ENCODE measurements at places on chromosomes 5 and 9. TPM values are rescaled to one million over a fixed set of nuclear protein-coding genes. Genes with fewer than 3 reads are reported as not detected.
A peak's percentile ranks its signal among the peaks of the same experiment; 100 is the strongest.

SPACA9 gene
- total RNA-seq = 2.4 TPM

GRCh38 chr5:94855543-94855942 lies 237.1 kb downstream of the SLF1 start:
- no peak for DNase-seq

- no peak for DNase-seq
These were observed 1104.4 kb upstream of the SEMA6A start for GRCh38 chr5:117679046-117679445.

GRCh38 chr5:94793113-94793815 lies 174.8 kb downstream of the SLF1 start:
- no peak for DNase-seq

CTNND2 gene
- total RNA-seq = 1.2 TPM

GRM6 gene
- not detected for total RNA-seq

TSSK1B gene
- not detected for total RNA-seq

GRCh38 chr5:80656425-80656824 lies 1.6 kb upstream of the DHFR start:
- DNase-seq = no peak

- no peak for DNase-seq
These were observed 103.3 kb downstream of the SVEP1 start for GRCh38 chr9:110476251-110476650.

NR5A1 gene
- total RNA-seq = not detected

- no peak for DNase-seq
These were observed 67.1 kb downstream of the GRAMD2B start for GRCh38 chr5:126490167-126490940.

SLC27A6 gene
- 16.8 TPM for total RNA-seq

- DNase-seq = no peak
These were observed 12.6 kb downstream of the FAM78A start for GRCh38 chr9:131263701-131264100.

DNA sequence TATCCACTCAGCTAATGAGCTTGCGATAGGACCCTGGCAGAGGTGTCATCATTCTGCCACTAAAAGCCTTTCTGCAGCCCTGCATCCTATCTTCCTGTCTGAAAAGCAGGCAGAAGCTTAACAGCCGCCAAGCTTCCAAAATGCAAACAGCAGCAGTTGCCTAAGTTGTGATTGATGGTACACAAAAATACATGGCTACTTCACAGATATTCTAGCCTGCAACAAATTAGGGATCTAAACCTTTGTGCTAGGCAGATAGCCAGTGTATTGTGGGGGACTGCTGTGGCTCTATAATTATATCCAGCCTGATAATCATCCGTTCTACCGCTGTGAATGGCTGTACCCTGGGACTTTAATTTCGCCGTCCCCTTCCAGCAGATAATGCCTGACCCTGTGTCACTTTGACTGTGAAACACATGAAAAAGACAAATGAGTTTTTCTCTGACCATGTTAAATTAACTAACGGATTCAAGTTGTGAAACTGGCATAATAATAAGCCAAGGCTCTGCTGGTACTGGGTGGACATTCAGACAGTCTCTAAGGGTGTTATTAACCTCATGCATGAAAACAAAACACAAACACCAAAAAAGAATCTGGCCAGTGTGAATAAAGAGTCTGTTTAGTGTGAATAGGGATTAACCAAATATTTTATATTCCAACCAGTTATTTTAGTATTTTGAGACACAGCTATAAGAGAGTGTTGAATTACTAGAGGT lies 45.9 kb downstream of the SEMA6A start:
- DNase-seq = no peak

GRCh38 chr9:88992556-88992955 lies 1.3 kb downstream of the S1PR3 start:
- peak; percentile 13 for DNase-seq

- DNase-seq = no peak
These were observed 98.7 kb downstream of the DROSHA start for GRCh38 chr5:31433229-31433628.

GRCh38 chr5:131525805-131526204 lies 109.2 kb downstream of the RAPGEF6 start:
- DNase-seq = no peak

OR1Q1 gene
- total RNA-seq = not detected

DNA sequence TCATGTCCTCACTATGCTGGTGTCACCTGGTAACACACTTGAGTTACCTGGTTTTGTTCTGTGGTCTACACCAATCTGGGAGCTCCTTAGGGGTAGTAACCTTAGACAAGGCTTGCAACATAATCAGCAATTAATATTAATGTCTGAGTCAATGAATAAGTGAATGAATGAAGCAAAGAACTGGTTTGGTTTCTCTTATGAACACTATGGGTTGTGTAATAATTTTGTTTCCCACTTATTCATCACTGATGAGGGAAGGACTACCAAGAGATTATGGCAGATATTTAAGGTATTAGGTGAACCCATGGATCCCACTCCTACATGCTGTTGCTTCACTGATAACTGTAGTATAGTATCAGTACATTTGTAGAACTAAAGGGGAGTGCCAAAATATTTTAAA lies 116.0 kb downstream of the SLC12A2 start:
- no peak for DNase-seq

DNA sequence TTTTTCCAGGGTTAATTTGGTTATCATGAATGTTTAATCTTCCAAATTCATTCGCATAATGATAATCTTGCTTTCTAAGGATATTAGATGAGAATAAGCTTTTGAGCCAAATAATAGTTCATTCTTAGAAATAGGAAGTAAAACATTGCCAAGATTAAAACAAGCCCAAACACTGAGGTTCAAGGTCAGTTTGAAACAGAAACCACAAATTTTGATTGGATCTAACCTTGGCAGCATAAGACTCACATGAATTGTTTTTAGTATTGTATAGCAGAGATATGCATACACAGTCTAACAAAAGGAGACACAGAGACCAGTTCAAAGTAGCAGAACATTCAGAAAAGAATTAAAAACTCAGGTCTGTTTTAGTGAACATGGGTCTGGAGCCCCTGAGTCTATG lies 43.4 kb upstream of the VCAN start:
- no peak for DNase-seq

ENTREP1 gene
- total RNA-seq = 0.59 TPM

GRCh38 chr5:11622785-11623184 lies 281.5 kb downstream of the CTNND2 start:
- DNase-seq = no peak

GRCh38 chr9:69951411-69951810 lies 92.2 kb upstream of the MAMDC2 start:
- DNase-seq = no peak

TEX48 gene
- total RNA-seq = not detected

DNA sequence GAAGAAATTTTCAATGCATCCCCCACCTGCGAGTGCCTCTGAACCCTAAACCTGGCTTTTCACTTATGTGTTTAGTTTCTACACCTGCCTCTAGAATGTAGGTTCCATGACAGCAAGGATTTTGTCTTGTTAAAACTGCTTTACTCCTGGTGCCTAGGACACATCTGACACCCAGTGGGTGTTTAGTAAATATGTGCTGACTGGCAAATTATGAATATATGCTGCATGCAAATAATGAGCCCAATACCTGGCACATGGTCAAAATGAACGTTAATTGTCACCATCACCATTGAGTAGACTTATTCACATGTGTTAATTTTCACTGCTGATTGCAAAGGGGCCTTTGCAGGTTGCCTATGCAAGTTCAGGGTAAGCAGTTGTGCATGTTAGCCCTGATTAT lies 249.9 kb upstream of the WWC1 start:
- no peak for DNase-seq

- DNase-seq = no peak
These were observed 28.9 kb upstream of the COL5A1 start for GRCh38 chr9:134612715-134613114.

DNA sequence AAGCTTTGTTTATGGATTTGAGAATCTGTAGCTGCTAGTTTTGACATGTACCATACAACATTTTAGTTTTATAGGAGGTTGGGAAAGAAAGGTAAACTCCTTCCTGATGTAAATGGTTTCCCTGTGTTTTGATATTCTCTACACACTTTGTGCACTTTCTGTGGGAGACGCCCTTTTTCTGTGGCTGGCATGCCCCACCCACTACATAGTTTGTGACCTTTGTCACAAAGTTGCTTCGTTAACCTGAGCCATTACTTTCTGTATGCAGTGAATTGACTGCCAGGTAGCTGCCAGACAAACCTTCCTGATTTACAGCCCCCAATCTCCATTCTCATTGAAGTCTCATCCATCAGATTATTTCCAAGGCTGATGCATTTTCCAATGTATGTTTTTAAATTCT lies 90.6 kb downstream of the NLN start:
- no peak for DNase-seq

DNA sequence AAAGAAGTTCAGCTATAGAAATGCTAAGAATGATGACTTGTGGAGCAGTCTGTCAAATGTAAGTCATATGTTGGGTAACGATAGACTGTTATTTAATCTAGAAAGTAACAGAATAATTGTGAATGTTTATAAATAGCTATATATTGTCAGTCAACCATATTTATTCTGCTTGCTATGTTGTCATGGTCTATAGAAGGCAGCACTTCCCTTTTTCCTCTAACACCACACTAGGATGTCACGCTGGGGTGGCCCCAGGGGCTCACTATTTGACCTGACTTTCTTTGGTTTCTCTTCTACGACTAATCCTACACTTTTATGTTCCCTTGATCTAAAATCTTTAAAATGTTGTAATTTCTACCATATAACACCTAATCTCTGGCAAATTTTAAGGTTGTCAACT lies 20.5 kb downstream of the ERAP2 start:
- no peak for DNase-seq

CDKN2B-AS1 gene
- 1.8 TPM for total RNA-seq

DNA sequence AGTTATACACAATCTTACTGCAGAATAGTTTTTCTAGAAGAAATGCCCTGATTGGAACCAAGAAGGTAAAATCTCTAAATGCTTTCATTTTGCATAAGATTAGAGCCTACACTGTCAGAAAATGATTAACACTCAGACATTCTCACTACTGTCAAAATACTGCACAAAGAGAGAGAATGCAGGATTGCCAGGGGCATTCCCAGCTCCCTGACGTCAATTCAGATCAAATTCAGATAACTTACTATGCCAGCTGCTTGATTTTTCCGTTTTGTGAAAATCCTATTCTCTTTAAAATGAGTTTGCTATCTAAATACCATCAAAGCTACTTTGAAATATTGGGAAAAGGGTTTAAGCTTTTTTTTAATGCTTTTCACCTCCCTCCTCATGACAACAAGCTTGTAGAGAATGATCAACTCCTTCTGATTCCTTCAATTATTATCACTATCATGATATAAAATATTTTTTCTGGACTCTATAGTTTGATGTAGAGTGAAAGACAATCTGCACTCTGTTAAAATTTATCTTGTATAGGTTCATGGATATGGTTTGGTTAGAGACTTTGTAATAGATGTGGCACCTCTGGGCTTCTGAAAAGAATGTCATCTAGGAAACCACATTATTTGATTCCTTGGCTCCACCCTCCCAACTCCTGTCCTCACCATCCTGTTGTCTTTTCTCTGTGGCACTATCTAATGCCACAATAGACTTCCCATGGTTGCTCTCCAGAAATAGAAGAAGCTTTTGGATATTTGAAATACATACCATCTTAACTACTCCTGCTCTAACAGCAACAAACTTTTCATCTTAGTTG lies 407.7 kb downstream of the PDE4D start:
- no peak for DNase-seq
